ENCODE measurements at places on chromosomes 4 and X. TPM values are rescaled to one million over a fixed set of nuclear protein-coding genes. Genes with fewer than 3 reads are reported as not detected.
A peak's percentile ranks its signal among the peaks of the same experiment; 100 is the strongest.

CXCL8 gene
- 43.4 TPM for total RNA-seq

REELD1 gene
- not detected for total RNA-seq

GRCh38 chrX:42967681-42968300 lies 189.8 kb upstream of the PPP1R2C start:
- no peak for DNase-seq

GRCh38 chr4:25271866-25272265 lies 38.0 kb downstream of the PI4K2B start:
- no peak for DNase-seq

GRCh38 chr4:159010563-159011260 lies 92.2 kb upstream of the RAPGEF2 start:
- peak; percentile 92 for DNase-seq

GRCh38 chr4:4356106-4357041 lies 30.5 kb upstream of the NSG1 start:
- no peak for DNase-seq

DNA sequence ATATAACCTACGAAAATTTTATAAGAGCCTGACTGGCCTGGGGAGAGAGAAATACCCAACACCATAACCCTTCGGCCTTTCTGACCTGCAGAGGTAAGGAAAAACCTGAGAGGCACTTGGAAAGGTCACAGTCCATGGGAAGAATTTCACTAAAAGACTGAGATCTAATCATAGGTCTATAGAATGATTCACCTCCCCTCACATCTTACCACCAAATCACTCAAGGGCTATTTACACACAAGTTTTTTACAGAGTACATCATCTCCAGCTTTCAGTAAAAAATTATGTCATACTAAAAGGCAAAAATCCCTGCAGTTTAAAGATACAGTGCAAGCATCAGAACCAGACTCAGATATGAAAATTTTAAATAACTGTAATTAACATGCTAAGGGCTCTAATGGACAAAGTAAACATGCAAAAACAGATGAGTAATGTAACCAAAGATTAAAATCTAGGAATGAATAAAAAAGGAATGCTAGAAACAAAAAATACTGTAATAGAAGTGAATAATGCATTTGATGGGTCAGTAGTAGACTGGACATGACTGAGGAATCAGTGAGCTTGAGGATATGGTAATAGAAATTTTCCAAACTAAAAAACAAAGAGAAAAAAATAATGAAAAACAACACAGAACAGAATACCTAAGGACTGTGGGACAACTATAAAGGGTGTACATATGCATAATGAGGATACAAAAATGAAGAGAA lies 32.1 kb upstream of the SLC16A2 start:
- no peak for DNase-seq
